ENCODE measurements at places on chromosomes 3 and 15.

DNA sequence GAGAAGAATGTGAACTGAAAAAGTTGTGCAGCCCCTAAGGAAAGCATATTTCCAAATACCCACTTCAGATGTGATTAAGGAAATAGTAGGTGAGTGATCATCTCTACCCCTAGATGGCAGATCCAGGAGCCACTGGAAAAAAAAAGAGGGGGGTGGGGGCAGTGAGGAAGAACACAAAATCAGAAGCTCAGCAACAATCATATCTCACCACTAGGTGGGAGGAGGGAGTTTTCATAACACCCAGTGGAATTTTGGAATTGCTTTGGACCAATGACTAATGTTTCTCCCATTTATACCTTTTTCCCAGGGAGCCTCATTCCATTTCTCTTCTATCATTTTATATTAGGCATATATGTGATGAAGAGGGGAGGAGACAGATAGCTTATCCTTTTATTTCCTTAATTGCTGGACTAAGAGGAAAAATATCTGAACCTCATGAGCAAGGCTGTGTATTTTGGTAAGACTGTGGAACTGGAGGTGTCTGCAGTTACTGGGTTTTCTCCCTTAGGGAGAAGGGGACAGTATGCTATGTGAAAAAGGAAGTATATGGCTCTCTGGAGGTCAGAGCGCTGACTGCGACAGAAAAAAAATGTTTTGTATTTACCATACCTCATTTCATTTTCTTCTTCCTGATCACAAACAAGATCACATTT lies 363.4 kb downstream of the GAP43 start:
- no peak for DNase-seq

- DNase-seq: no peak
Observed at GRCh38 chr15:31133890-31134289, 32.4 kb upstream of the TRPM1 start.

DNA sequence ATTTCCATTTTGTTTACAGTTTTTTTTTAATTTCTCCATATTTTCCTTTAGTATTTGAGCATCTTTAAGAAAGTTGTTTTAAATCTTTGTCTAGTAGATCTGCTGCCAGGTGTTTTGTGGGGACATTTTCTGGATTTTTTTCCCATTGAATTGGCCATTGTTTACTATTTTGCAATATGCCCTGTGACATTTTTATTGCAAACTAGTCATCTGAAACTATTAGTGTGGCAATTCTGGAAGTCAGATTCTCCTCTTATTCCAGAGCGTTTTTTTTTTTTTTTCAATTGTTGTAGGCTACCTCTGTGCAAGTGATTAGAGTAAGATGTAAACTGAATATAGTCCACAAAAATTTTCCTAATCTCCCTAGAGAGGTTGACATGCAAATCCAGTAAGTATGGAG lies 334.2 kb downstream of the PYDC2 start:
- no peak for DNase-seq

DNA sequence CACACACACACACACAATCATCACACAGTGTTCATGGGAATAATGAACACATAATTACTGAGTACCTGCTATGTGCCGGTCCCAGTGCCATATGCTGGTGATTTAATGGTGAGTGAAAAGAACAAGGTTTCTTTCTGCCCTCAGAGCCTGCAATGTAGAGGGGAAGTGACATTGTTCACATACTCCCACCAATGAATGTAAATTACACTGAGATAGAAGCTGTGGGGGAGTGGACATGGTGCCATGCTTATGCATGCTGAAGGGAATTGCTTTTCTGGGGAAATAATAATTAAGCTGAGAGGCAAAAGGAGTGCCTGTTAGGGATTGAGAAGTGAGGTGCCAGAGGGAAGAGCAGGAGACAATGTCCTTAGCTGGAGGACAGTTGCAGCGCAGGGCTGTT lies 175.1 kb downstream of the MFSD1 start:
- DNase-seq: no peak

- no peak for DNase-seq
Observed at GRCh38 chr15:88574655-88575054, 28.2 kb upstream of the DET1 start.

DNA sequence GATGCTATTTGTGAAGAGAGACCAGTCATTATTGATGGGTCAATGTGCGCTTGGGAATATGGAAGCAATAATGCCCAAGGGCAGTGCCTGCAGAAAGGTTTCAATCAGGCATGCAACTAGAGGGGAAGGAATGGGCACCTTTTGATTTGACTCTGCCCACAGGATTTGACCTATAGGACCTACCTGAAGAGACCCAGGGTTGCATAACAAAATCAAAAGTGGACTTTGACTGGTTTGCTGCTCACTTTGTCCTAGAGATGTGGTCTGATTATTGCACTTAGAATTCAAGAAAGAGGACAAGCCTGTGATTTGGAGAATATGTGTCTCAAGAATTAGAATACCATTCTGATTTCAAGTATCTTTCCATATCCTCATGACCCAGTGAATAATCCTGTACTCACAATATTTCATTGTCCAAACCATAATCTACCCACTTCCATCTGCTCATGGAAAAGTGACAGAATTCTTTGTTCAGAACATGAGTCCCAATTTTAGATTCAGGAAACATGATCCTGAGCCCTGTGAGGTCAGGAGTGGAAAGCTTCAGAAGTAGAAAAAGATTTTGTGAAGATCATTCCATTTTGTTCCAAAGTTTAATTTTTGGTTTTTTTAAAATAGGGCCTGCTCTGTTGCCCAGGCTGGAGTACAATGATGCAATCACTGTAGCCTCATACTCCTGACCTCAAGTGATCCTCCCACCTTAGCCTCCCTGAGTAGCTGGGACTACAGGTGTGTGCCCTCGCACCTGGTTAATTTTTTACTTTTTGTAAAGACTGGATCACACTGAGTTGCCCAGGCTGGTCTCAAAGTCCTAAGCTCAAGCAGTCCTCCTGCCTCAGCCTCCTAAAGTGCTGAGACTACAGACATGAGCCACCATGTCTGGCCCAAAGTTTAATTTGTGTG lies 151.3 kb upstream of the NR2E3 start:
- DNase-seq: no peak

DNA sequence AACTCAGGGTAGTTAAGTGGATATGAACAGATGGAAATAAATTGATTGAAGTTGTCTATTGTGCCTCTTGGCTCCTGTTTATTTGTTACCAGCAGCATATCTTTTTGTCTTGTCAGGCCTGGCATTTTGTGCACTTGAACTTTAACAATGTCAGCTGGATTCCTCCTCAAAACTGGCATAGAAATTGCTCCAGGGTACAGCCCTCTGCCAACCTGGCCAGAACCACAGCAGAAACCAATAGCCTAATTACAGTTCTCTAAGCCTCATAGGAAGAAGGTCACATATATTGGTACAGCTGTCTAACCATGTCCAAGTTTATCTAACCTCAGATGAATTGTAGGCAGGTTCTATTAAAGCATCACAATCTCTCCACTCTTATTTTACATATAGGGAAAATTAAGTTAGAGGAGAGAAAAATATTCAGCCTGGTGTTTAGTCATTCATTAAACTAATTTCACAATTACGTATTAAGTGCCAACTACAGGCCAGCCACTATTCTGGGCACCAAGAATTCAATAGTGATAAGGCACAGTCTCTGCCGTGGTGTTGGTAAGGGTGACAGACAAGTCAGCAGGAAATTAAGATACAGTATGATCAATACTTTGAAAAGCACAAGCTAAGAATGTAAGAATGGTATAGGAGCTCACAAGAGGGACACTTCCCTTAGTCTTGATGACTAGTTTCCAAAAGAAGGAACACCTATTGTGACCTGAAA lies 452.9 kb upstream of the NECTIN3 start:
- DNase-seq: no peak

DNA sequence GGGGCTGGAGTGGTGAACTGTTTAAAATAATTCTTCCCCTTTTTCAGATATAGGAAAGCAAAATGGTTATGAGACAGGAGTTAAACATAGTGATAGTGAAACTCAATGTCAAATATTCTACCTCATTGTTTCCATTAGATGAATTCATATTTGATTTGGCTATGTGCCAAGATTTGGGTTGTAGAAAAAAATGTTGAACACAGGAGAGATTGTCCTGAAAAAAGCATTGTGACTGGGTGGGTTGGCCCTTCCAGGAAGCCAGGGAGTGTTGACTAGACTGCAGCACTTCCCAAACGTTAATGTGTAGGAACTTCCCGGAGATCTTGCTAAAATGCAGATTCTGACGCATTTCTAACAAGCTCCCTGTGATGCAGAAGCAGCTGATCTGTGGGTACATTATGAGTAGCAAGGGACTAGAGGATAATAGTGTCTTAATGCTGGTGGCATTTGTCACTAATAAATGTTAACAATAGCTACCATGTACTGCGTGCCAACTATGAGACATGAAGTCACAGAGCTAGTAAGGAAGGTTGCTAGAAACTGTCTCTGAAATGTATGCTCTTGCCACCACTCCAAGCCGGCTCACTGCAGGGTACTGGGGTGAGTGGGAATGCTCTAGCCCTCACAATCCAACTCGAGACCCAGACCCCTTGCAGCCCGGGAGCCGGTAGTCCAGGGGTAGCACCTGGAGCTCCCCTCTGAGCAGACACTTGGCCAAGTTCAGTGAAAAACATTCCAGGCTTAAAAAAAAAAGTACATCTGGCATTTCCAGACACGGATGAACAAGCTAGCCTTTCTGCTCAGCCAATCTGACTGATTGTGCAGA lies 120.6 kb downstream of the CD47 start:
- DNase-seq: no peak

DNA sequence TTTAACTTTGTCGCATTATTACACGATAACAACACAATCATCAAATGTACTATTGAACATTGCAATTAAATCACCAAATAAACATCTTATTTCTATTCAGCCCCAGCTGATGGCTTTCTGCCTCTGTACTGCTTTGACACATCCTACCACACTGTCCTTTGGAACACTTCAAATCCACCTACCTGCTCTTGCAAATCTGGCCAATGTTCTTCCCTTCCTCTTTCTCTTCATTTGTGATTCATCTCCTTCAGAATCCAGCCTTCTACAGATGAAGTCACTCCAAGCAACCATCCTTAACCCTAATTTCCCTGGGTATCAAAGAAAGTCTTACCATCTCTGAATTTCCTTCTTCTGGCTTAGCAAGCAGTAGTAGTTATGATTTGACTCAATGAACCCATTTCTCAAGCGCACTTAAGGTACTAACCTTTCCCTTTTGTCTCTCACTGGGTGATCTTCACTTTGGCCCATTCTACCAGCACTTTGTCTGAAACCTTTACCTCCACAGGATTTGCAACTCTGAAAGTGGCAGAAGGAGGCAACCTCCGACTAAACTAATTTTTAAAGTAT lies 502.9 kb downstream of the FOXP1 start:
- DNase-seq: no peak

- no peak for DNase-seq
Observed at GRCh38 chr3:99626417-99626788, 12.0 kb upstream of the COL8A1 start.

- DNase-seq: no peak
Observed at GRCh38 chr3:134998855-134999254, 203.8 kb downstream of the EPHB1 start.

DNA sequence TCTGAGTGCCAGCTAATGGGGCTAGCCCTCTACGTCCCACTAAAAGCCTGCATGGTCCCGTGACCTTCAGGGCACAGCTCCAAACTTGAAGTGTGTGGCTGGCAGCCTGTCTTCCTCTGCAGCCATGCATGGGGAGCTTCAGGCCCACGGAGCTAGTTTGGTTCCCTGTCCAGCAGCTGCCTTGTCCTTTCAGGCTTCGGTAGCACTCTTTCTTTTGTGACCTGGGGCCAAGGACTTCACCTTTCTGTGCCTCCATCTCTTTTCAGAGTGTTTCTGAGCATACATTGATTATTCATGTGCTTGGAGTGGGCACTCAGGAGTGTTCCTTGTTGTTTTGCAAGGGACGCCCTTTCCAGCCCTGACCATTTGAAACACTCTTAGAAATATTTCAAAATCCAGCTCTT lies 155.2 kb downstream of the DNAJB8 start:
- no peak for DNase-seq

- DNase-seq: no peak
Observed at GRCh38 chr15:98647026-98647773, 1.1 kb upstream of the IGF1R start.

DNA sequence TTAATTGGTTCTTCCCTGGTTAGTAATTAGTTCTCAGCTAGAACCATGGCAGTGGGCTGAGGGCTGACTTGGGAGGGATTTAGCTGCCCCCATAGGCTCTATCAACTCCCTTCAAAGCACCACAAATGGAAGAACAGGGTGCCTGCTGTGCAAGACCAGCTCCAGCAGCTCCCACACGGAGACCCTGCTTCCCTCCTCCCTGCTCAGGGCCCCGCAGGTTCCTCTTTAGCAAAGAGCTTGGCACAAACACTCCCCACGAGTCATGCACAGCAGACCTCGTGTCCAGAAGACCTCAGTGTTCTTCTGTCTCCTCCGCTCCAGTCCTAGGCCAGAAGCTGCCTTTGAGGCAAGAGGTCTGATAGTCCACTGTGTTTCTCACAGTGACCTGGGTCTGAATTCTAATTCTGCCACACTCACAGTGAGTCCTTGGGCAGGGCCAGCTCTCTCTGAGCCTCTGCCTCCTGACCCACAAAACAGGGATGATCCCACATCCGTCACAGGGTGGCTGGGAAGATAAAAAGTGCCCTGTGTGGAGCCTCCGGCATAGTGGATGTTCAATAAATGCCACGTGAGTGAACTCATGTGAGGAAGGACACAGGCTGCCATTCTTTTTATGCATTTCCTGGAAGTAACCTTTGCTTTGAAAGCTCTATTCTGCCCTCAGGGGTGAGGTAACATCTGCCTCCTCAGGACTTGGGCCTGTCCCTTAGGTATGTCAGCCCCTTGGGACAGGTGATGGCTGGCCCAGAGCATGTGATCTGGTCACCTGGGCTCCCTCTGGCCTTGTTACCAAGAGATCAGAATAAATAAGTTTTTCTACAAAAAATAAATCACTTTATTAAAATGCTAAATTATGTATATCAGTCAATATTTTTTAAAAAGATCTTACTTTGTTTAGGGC lies 7.6 kb downstream of the RAB6B start:
- no peak for DNase-seq

- DNase-seq: no peak
Observed at GRCh38 chr3:170331143-170331542, 26.4 kb upstream of the SKIL start.

- DNase-seq: no peak
Observed at GRCh38 chr3:126901631-126902030, 81.3 kb upstream of the PLXNA1 start.

DNA sequence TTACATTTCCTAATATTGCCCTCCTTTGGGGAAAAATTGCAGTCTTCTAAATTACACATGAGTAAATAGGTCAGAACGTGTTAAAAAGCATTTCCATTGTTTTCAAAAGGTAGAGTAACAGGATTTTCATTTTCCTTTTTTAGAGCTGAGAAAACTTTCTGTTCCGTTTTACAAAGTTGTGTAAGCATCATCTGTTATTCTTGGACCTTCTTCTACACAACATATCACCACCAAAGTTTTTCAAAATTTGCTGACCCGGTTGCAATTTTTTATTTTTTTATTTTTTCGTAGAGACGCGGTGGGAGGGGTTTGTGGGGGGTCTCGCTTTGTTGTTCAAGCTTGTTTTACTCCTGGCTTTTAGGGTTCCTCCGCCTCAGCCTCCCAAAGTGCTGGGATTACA lies 1.1 kb downstream of the CCDC39 start:
- no peak for DNase-seq

Data from stimulated activated CD4-positive, alpha-beta T cell treated with anti-CD3 and anti-CD28 coated beads, Interleukin-1b, Interleukin-23, amount 100 ng/mL, for 1 hour (primary cell).